ENCODE measurements at places on chromosomes 1 and 21.

GRCh38 chr1:168135116-168135920 is 1.4 kb downstream of the GPR161 start:
- ATAC-seq = no peak

DNA sequence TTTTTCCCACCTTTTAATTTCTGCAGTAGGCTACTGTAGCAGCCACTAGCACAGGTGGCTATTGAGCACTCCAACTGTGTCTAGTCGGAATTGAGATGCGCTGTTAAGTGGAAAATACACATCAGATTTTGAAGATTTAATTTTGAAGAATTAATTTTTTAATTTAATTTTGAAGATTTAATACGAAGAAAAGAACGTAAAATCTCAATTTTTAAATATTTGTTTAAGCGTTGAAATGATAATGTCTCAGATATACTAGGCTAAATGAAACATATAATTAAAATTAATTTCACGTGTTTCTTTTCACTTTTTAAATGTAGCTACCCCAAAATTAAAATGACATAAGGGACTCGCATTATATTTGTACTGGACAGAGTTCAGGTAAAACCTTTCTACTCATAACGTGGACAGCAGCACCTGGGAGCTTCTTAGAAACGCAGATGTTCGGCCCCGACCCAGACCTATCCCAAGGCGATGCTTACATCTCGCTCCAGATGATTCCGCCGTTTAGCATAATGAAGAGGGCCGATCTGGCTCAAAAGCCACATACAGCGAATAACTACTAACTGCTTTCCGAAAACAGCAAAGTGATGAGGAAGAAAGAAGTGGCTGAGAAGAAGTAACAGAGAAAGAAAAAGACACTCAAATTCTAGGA is 717 bp downstream of the CRYZL1 start:
- no peak for ATAC-seq

- ATAC-seq = no peak
Observed at GRCh38 chr1:64564891-64565290, 95.0 kb downstream of the CACHD1 start.

DNA sequence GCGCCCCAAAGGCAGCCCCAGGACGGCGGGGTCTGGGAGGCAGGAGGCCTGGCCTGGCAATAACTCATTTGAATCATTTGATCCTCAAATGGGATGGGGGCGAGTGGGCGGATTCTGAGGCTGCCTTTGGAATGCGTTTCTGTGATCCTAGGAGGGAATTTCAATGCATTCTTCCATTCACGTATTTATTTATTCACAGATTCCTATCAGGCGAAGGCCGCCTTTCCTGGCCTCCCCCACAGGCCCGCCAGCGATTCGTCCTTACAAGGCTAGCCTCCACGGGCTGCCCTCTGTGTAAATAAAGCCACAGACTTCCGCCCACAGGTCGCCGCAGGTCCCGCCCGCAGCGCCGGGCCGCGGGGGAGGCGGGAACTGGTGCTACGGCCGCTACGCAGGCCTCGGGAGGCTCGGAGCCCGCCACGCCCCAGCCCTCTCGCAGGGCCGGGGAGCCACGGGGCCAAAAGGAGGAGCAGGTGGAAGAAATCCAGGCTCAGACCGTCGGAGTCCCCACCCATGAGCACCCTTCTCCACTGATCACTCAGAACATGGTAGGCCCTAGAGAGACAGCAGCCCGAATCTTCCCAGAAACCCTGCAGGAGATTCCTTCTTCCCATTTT is 31.3 kb upstream of the JUN start:
- ATAC-seq = peak; percentile 25

DNA sequence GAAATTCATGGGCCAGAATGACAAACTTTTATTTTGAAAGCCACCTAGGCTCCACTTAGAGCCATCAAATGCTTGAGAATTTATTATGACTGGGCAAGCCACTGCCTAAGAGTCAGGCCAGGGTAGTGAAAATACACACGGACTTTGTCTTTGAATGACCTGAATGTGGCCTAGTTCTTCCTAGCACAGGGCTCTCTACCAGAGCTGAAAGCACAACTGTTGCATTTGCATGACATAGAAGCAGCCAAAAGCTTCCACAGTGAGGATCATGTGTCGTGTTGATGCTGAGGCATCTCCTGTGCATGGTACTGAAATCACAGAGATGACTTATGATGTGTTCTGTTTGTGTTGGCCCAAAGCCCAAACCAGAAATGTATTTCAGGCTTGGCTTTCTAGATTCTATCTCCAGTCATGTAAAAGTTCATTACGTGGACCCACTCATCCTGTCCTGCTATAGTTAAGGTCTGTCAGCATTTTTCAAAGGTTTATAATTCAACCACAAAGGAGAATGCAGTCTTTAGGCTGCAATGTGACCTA is 164.0 kb upstream of the UBE2U start:
- no peak for ATAC-seq

DNA sequence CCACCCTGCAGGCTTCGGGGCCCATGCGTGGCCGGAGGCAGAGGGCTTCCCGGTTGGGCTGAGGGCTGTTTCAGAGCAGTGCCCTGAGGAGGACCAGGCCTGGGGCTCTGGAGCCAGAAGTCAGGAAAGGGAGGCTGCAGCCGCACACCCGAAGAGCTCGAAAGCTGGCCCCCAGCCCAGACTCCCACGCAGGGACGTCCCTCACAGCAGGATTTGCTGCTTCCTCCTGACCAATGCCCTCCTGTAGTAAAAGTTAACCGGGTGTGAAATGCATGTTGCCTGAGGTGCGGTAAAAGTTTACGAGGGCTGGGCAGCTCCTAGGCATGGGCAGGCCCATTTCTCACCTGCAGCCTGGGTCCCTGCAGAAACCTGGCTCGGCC is 101.5 kb upstream of the ARHGEF16 start:
- ATAC-seq = no peak

DNA sequence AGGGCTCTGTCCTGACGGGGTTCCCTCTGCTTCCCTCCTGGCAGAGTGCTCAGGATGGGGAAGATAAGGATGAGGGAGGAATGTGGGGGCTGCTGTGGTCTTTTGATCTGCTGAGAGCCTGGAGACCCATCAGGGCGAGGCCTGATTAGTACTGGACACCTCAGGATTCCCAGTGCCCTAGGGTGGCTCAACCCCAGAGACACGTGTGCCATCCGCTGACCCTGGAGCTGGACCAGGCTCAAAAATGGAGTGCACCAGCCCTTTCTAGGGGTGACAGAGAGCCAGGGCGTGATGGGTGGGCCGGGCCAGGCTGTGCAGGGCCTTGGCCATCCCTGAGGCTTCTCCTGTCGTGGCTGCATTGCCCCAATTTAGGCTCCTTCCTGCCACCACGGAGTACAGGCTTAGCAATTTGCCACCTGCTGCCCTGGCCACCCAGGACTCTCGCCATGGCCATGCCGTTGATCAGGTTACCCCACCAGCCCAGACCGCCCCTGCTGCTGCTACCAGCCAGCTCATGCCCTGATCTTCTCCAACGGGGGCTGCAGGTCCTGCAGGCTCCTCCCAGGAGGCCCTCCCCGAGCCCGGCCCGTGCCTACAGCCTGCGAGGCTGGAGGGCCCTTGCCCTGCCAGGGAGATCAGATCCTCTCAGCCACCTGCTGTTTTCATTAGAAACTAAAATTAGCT is 9.5 kb downstream of the WNT4 start:
- no peak for ATAC-seq
